Activated CD8-positive, alpha-beta memory T cell treated with anti-CD3 and anti-CD28 coated beads for 1 hour (primary cell): ENCODE measurements at places on chromosomes 4 and X.

GRCh38 chr4:64368741-64369140 is 40.5 kb downstream of the TECRL start:
- no peak for DNase-seq

DNA sequence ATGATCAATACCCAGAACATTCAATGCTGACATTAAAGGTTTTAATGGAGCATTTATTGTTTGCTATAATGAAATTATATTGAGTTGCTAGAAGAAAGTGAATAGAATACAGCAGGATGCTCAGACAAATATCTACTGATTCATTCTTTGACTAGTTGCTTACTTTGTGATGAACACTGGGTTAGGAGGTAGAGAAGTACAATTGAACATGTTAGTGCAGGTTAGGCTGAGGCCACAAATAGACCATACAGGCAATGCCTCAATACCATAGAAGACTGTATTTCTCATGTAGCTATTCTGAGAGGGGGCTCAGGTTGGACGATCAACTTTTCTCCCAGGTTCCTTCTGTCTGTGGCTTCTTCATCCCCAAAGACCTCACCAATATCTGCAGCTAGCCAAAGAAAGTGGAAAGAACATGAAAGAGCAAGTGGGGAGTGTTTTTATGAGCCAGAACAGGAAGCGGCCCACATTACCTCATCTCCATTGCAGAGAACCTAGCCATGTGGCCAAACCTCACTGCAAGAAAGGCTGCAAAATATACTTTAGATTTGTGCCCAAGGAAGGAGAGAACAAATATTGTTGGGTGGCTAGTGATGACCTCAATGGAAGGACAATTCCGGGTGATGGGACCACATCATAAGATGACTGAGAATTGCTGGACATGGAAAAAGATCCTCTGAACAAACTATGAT is 180.3 kb upstream of the GATB start:
- DNase-seq = no peak

DNA sequence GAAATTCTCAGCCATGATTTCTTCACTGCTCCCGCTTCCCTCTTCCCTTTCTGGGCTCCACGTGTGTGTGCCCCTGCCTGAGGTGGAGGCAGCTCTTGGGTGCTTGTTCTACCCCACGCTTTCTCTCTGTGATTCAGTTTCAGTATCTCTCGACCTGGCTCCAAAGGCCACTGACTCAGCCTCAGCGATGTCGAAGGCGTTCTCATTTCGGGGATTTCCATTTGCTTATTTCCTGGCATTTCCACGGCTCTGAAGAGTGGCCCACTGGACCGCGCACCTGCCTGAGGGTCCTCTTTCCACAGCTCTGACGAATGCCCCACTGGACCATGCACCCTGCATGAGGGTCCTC is 52.4 kb downstream of the GAK start:
- no peak for DNase-seq

DNA sequence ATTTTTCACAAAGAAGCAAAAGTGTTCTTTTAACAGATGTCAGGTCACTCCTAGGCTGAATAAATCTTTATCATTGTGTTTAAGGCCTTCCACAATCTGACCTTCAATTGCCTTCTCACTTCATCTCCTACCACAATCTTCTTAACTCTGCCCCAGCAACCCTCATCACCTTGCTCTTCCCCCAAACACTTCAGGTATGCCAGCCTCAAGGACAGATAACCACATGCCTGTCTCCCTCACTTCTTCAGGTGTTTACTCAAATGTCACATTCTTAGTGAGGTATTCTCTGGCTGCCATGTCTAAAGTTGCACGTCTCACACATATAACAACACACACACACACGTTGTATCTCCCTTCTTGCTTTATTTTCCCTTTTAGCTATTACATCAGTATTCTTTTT is 146.5 kb downstream of the ANKRD50 start:
- DNase-seq = no peak

DNA sequence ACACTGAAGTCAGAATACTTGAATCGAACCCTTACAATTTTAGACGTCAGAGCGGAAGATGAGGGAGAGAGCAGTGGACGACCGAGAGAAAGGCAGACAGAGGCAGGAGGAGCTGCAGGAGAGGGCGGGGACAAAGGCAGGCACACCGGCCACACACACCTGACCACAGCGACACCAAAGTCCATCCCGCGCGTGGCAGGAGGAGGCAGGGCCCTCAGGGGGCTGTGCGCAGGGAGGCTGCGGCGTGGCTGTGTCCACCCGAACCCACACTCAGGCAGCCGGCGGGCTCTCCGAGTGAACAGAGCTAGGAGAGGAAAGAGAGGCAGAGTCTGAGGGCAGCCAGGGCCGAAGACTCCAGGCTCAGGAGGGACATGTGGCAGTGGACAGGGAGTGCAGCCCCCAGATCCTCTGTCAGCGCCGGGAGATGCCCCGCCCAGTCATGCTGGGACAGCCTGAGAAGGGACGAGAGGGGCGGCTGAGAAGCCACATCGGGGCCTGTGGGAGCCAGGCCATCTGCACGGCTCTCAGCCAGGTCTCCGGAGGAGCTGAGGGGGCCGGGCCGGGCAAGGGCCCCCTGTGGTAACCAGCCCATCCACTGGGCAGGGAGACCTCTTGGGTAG is 20.1 kb downstream of the GAK start:
- DNase-seq = no peak

- DNase-seq = no peak
Measured at GRCh38 chr4:8656185-8656517, 63.6 kb downstream of the CPZ start.

GRCh38 chr4:88573995-88574394 is 18.3 kb upstream of the HERC3 start:
- DNase-seq = no peak

GRCh38 chr4:85898231-85898630 is 423.3 kb downstream of the ARHGAP24 start:
- DNase-seq = no peak

- DNase-seq = no peak
Measured at GRCh38 chr4:109945056-109945455, 32.4 kb downstream of the EGF start.

- DNase-seq = no peak
Measured at GRCh38 chr4:78250500-78250899, 193.4 kb downstream of the FRAS1 start.

GRCh38 chrX:150159537-150159936 is 203.6 kb upstream of the MAMLD1 start:
- DNase-seq = no peak

- no peak for DNase-seq
Measured at GRCh38 chr4:104494822-104495559, at the start of gene CXXC4. Gene CXXC4 (minus strand): TSS chr4:104494894. CDS start chr4:104491802, 3,092 bp downstream.

GRCh38 chrX:37912304-37912703 is 64.9 kb upstream of the DYNLT3 start:
- DNase-seq = no peak
